NCI-H1105 treated with DMSO at 0.1 percent for 48 hours (cell line): ENCODE measurements at places on chromosomes 5 and 9.
A peak's percentile ranks its signal among the peaks of the same experiment; 100 is the strongest.

- no peak for DNase-seq
These were observed 97.4 kb upstream of the RAPGEF1 start for GRCh38 chr9:131837316-131837715.

GRCh38 chr9:89352874-89353649, 34.8 kb downstream of the SECISBP2 start:
- no peak for DNase-seq

- DNase-seq: no peak
These were observed 178.4 kb downstream of the GOLPH3 start for GRCh38 chr5:31995714-31996113.

DNA sequence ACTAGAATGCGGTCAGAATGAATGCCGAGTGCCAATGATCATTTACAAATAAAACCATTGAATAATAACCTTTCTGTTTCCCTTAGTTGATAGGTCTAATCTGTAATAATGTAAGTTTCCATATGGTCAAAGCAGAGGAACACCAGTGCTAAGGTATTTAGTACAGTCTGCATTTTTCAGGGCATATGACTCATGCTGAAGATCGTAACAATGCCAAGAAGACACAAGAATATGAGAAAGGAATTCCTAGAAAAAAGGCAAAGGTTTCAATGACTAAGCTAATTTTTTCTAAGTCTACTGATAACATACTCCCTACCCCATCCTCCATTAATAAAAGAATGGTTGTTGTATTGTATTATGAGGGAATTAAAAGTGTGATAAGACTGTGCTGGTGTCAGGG, 2.8 kb downstream of the OR1L8 start:
- DNase-seq: no peak

GRCh38 chr9:88355166-88355565, 33.1 kb upstream of the SPIN1 start:
- DNase-seq: no peak

DNA sequence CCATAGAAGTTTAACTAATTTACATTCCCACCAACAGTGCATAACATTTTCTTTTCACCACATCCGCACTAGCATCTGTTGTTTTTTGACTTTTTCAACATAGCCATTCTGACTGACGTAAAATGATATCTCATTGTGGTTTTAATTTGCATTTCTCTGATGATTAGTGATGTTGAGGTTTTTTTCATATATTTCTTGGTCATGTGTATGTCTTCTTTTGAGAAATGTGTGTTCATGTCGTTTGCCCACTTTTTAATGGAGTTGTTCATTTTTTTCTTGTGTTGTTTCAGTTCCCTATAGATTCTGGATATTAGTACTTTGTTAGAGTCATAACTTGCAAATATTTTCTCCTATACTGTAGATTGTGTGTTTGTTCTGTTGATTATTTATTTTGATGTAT, 163.4 kb downstream of the FER start:
- DNase-seq: no peak

- DNase-seq: no peak
These were observed 35.2 kb downstream of the COL23A1 start for GRCh38 chr5:178555005-178555404.

GRCh38 chr5:152066784-152067183, 142.1 kb upstream of the GLRA1 start:
- DNase-seq: no peak

DNA sequence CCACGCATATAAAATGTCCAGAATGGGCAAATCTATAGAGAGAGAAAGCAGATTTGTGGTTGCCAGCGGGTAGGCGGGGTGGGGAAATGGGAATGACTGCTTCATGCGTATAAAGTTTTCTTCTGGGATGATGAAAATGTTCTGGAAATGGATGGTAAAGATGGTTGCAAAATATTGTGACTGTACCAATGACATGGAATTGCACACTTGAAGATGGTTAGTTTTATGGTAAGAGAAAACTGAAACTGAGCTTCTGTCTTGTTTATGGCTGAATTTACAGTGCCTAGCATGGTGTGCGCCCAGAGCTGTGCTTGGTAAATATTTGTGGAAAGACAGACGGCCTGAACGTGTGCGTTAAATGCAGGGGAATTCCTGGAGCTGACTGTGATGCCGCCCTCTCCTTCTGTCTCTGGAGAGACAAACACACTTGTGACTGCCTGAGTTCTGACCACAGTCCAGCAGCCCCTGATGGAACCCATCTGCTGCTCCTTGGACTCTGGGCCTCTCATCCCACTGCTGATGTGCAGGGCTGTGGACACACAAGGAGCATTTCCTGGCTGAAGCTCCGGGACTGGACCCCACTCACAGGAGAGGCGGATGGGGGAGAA, 8.6 kb upstream of the PTGES start:
- no peak for DNase-seq

- DNase-seq: no peak
These were observed 41.5 kb downstream of the FOXI1 start for GRCh38 chr5:170147051-170147752.

DNA sequence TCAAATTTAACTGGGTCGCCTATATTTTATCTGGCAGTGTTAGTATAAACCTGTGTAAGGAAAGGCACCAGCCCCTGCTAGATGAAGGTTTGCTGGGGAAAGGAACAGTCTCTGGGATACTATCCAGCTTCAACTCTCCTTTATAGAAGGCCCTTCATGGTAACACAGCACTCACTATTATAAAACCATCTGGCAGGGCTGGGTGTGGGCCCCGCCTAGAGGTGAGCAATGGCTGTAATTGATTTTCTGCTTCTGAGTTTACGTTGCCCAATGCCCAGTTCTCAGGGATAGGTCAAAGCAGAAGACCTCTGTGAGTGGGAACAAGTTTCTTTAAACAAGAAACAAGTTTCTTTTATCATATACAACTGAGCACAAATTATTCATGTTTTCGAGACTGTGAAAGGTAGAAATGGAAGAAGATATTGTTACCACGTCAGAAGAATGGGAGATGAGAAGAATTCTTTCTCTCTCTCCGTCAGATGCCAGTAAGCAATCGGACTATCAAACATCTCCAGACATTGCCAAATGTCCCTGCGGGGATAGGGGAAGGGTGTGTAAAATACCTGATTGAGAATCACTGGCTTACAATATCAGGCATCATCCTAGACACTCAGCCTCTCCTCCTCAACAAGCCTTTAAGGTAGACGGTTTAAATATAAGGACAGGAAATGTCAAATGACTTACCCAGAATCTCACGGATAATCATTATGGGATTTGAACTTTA, 205.9 kb downstream of the PDZD2 start:
- DNase-seq: no peak

GRCh38 chr5:9395706-9396105, 150.2 kb downstream of the SEMA5A start:
- DNase-seq: no peak

- DNase-seq: no peak
These were observed 15.6 kb downstream of the PRDM6 start for GRCh38 chr5:123104607-123105006.

DNA sequence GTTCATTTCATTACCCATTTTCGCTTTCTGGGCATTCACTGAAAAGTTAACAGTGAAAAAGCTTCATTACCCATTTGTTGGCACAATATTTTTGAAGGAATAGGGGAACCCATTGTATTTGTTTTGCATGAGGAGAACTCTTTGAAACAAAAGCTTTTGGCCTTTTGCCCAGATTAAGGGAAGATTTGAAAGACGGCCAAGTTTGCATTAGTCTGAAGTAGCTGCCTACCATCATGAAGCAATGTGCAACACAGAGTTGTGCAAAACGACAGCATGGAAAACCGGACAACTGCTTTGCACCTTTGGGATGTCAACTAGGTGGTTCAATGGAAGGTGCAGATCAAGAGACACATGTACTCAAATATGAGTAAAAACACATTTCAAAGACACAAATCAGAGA, 84.9 kb downstream of the TRPM3 start:
- DNase-seq: peak; percentile 93

GRCh38 chr5:42517164-42517563, 93.9 kb downstream of the GHR start:
- DNase-seq: no peak

DNA sequence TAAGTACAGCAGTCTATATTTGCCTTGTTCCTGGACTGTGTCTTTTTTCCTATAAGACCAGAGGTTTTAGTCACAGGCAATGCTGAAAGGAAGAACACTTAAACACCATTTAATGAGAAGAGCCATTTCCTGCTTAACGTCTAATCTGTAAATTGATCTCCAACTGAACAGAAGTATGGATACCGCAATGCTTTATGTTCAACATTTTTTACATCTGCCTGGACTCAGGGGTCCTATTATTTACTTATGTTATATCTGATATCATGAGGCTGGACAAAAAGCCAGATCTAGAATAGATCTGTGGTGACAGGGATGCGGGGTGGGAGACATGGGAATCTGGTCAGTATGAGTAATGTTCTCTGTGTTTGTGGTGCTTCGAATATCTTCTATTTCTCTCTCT, 334.6 kb upstream of the MPDZ start:
- no peak for DNase-seq

GRCh38 chr5:172451771-172452197, 2.5 kb downstream of the SH3PXD2B start:
- DNase-seq: no peak

DNA sequence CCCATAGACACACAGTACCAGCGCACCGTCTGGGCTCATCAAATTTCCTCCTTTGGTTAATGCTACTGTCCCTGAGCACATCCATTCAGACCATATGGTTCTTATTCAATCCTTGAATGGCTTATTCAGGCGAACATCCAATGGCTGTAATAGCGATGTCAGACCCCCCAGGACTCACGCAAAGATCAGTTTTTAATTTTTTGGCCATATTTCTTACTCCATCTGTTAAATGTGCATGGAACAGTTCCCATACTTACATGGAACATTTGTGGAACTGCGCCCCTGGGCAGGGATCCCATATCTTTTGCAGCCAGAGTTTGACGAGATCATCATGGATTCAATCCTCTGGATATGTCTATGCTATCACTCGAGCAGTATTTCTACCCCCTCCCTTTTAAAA, 213.2 kb downstream of the ADAMTS6 start:
- no peak for DNase-seq

- DNase-seq: peak; percentile 66
These were observed 44.0 kb upstream of the SVEP1 start for GRCh38 chr9:110623462-110624025.

DNA sequence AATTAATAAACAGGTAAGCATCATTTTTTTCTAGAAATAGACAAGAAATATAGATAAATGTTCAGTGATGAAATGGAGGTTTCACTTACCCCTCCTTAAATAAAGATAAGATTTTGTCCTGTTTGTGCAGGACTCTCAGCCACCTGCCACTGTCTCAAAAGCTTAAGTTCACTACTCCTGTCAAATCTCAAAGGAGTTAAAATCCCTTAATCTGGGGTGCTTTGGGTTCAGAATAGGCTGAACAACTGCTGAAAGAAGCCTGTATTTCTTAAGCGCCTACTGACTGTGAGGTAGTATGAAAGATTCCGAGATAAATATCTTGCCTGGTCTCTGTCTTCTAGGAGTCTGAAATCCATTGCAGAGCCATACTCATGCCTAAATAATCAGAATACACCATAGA, 3.7 kb upstream of the BRINP1 start:
- no peak for DNase-seq

- DNase-seq: no peak
These were observed 461.0 kb downstream of the NR2F1-AS1 start for GRCh38 chr5:93120051-93120450.

- DNase-seq: no peak
These were observed 200.6 kb downstream of the SGCD start for GRCh38 chr5:156527611-156528010.

- DNase-seq: peak; percentile 75
These were observed at the start of gene APBA1 for GRCh38 chr9:69671879-69672595. TSS of gene APBA1 (minus strand) at chr9:69672371.

GRCh38 chr9:18365651-18366050, 108.3 kb upstream of the ADAMTSL1 start:
- no peak for DNase-seq

GRCh38 chr5:111582451-111582850, 70.1 kb upstream of the STARD4 start:
- DNase-seq: no peak

GRCh38 chr5:176650354-176650884, 3.1 kb downstream of the TSPAN17 start:
- no peak for DNase-seq

DNA sequence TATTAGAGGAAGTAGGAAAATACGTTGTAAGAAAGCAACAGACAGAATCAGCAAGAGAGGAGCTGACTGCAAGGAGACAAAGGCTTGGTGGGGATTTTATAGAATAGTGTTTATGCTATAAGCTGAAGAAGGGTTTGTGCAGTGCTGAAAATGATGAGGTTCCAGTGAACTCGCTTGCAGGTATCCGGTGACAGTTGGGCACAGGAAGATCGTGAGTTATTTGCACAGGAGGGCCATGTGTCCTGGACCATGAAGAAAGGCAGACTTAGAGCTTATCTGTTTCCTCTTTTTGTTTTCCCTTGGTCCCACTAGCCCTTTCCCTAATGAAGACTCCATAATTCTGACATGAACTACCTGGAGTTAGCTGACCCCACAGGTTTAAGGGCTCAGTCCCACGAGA, 61.4 kb downstream of the NXNL2 start:
- no peak for DNase-seq

GRCh38 chr5:135391116-135391868, 7.7 kb downstream of the MACROH2A1 start:
- DNase-seq: no peak

DNA sequence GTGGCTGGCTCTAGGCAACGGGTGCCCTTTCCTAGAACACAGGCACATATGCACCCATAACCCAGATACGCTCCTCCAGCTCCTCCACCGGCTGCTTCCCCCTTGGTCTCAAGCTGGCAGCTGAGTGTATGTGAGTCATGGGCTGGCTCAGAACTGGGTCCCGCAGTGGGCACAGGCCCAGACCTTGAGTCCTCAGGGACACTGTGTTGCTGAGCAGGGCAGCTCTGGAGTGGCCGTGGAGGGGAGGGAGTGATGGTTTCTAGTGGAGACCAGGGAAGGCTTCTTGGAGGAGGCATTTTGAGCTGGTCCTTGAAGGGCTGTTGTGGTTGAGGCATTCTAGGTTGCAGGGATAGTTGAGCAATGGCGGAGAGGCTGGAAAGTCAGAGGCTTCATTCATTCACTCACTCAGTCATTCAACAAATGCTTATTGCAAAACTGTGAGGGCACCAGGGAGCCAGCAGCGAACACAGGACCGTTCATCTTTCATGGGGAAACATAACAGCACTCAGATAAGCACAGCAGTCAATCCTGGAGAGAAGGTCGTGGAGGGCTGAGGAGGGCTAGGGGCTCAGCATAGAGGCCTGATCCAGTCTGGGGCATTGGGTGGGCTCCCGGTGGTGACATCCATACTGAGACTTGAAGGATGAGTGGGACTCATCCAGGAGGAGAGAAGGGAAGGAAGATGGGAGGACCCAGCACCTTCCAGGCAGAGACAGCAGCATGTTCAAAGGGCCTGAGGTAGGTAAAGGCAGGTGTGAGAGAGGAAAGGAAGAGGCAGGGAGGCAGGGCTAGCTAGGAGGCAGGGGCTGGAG, 2.4 kb downstream of the BBLN start:
- no peak for DNase-seq

DNA sequence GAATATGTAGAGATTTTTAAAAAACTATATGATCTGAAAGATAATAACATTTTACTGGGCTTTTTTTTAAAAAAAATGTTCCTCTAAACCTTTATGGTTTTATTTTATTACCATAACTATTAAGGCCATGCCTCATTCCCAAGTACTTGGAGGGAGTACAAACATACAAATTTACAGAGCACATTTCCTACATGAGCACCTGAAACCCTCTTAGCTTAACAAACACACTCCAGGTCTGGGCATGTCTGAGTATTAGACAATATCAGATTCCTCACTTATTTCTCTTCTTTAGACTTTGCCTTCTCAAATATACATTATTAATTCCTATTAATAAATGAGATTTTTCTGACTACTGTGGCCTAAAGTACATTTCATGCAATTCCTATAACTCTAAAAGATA, 319.2 kb downstream of the SLCO4C1 start:
- DNase-seq: peak; percentile 75

- peak; percentile 38 for DNase-seq
These were observed 23.9 kb downstream of the C5orf15 start for GRCh38 chr5:133944263-133945185.
